T-cell (primary cell): ENCODE measurements at places on chromosomes 11 and 22. TPM values are rescaled to one million over a fixed set of nuclear protein-coding genes. Genes with fewer than 3 reads are reported as not detected.

PLEKHB1 gene
- total RNA-seq: 64.3 TPM

MYO18B gene
- not detected for total RNA-seq

MS4A3 gene
- not detected for total RNA-seq

CALCB gene
- 0.70 TPM for total RNA-seq

OLFML1 gene
- total RNA-seq: not detected

COPB1 gene
- 76.7 TPM for total RNA-seq

LARGE1 gene
- 0.53 TPM for total RNA-seq

MS4A4A gene
- total RNA-seq: not detected

CHST1 gene
- total RNA-seq: 0.26 TPM

LYVE1 gene
- total RNA-seq: 0.61 TPM

SHISAL1 gene
- 0.03 TPM for total RNA-seq

LRRC32 gene
- 0.79 TPM for total RNA-seq

CDON gene
- total RNA-seq: 5.0 TPM

SLC29A2 gene
- total RNA-seq: 14.5 TPM

PIWIL4 gene
- total RNA-seq: 2.7 TPM

LGR4 gene
- 1.4 TPM for total RNA-seq

CRYBA4 gene
- total RNA-seq: not detected

AIFM3 gene
- 1.2 TPM for total RNA-seq

GGTLC2 gene
- not detected for total RNA-seq

HTR3B gene
- total RNA-seq: not detected

FREY1 gene
- total RNA-seq: 2.6 TPM

SLC15A3 gene
- total RNA-seq: 6.2 TPM

CCDC117 gene
- total RNA-seq: 14.4 TPM

DLG2 gene
- total RNA-seq: 2.9 TPM

FOLR2 gene
- not detected for total RNA-seq

WBP2NL gene
- 2.2 TPM for total RNA-seq
